ENCODE measurements at places on chromosomes 16 and 17.

- DNase-seq, result no peak
Measured at GRCh38 chr17:56739376-56739775, 94.3 kb downstream of the C17orf67 start.

DNA sequence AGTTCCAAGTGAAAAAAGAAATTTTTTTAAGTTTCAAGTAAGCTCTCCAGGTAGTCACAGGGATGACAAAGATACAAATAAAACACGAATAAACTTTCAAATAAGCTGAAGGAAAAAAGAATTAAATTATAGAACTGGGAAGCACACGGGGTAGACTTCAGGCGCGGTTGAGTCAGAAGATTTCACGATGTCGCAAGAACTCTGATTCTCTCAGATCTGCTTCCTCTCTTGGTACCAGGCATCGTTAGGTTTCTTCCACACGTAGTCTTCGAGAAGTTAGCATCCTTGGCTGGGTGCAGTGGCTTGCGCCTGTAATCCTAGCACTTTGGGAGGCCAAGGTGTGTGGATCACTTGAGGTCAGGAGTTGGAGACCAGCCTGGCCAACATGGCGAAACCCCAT, 784.1 kb upstream of the RBFOX1 start:
- no peak for DNase-seq

DNA sequence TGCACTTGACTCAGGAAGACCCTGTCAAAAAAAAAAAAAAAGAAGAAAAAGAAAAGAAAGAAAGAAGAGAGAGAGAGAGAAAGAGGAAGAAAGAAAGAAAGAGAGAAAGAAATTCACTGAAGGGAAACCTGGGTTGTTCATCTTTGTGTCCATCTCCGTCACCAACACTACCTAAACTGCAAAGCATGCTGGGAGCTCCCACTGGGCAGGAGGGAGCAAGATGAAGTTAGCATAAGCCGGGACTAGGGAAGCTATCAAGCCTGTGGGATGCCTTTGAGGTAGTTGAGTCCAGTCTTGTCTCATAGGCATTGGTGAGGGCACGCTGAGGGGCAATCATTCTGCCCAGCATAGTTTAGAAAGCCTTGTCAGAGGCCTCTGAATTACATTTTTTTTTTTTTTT, 7.6 kb upstream of the CBFB start:
- DNase-seq, result peak; percentile 30

- DNase-seq, result no peak
Measured at GRCh38 chr17:40025559-40025958, 10.3 kb downstream of the CSF3 start.

- DNase-seq, result no peak
Measured at GRCh38 chr16:62652441-62653120, 616.3 kb upstream of the CDH8 start.

GRCh38 chr16:29154088-29154487, 169.2 kb downstream of the LAT start:
- DNase-seq, result no peak

DNA sequence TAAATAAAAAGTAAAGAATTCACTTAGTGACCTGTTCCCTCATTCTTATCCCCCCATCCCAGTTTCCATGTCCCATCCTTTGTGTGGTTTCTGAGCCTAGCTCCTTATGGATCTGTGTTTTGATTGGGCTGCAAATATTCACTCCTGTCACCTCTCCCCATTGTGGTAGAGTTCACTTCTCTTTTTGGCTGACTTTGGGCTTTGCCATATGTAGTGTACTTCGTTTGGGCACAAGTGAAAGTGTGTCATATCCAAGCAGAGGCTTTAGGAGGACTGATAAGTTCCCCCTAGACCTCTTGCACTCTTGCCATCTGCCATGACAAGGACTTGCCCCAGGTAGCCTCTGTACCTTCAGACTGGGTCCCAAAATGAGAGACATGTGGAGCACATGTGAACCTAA, 13.0 kb upstream of the DHRS7B start:
- DNase-seq, result no peak

GRCh38 chr16:28273511-28273910, 18.8 kb upstream of the SBK1 start:
- no peak for DNase-seq

GRCh38 chr16:81517629-81518438, 73.2 kb downstream of the CMIP start:
- no peak for DNase-seq

- DNase-seq, result no peak
Measured at GRCh38 chr16:71423865-71424264, 18.0 kb downstream of the TLE7 start.

DNA sequence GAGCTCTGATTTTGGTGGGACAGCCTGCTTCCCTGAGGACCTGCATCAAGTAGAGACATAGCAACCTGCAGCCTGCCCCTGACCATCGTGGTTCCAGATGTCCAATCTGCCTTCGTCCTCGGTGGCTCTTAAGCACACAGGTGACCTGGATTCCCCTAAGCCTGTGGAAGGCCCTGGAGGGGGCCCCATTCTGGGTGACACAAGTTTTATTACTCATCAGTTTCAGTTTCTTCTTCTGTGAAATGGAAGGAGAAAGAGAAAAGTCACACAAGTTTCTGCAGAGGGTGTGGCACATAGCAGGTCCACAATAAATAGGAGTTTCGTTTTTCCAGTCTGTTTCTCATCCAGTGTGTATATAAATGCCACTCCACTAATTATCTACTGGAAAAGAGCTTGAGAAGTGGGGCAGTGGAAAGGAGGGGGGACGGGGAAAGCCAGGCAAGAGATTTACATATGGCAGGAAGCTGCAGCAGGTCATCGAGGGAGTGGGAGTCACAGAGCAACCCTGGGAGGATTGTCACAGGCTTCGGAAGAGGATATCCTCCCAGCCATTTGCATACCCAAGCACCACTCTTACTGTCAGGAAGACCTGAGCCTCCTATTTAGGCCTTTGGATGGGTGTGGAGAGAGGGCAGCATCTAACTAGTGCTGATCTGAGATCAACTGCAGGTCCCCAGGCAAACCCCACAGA, 10.0 kb upstream of the NOS2 start:
- DNase-seq, result peak; percentile 67

All from activated CD8-positive, alpha-beta memory T cell treated with anti-CD3 and anti-CD28 coated beads, Interleukin-2, amount 50 U/mL, for 48 hours (primary cell).